ENCODE measurements at places on chromosomes 5 and 9.

DNA sequence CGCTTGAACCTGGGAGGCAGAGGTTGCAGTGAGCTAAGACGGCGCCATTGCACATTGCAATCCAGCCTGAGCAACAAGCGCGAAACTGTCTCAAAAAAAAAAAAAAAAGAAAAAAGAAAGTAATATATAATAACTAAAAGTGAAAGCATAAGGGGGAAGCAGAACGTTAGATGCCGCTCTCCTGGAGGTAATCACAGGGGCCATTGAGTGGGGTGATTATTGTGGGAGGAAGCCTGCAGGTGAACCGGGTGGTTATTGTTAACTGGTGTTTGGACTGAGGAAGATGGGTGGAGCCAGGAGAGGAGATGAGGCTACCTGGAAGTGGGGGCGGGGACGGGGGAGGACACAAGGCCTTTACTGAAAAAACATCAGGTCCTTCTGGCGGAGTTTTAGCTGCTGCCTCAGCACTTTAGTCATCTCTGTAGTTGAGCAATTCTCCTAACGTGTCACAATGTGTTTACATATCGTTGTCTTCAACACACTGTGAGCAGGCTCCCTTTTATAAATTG lies 5.3 kb upstream of the TJP2 start:
- no peak for DNase-seq

- DNase-seq = no peak
These were observed 25.6 kb downstream of the FLT4 start for GRCh38 chr5:180623844-180624243.

GRCh38 chr9:28887188-28887884 lies 1314.1 kb upstream of the C9orf72 start:
- no peak for DNase-seq

DNA sequence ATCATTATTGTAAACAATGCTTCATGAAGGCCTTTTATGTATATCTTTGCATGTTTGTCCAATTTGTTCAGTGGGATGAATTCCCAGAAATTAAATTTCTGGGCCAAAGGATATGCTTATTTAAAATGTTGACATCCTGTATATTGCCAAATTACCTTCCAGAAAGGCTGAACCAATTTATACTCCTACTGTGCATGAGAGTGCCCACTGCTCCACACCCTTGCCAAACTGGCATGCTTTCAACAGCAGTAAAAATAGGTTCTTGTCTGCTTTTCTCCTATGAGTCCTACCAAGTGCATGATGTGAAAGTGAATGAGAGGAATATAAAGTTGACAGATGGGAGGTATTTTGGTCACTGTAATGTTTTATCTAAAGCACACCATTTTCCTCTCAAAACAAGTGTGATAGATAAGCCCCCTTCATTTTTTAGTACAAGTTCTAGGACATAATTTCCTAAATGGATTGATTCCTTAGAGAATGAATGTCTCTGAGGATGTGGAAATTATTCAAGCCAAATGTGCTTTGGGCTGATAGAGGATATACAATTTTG lies 70.5 kb upstream of the ERBIN start:
- DNase-seq = no peak

DNA sequence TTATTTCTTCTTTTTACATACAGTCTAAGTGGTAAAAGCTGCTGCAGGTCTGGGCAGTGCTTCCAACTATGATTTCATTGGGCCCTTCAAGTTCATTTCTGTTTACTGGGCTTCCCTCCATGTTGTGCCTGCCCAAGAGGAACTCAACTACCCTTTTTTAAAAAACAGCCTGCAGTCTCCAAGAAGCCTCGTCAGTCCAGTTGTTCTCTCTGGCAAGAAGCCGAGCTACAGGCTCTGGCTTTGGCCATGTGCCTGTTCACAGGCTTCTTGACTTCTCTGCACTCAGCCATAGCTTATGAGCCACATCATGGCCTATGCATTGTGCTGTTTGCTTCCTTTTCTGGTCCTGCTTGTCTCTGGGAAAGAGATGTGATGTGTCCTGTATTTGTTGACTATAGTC lies 119.7 kb upstream of the PJA2 start:
- DNase-seq = peak; percentile 75

DNA sequence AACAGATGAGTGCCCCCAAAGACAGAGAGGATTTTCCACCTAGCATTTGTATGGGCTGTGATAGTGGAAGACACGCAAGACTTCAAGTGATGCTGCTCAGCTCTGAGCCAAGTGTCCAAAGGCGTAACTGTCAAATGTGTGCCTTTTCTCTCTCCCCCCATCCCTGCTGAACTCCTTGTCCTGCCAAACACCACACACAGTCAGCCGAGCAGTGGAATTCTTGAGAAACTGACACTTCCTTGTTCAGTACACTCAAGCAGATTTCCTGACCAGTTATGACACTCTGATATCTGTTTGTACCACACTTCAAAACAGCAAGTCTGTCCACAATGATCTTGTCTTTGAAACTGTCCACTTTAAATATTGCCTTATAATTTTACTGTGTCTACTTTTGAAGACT lies 166.4 kb downstream of the PIK3R1 start:
- no peak for DNase-seq

- DNase-seq = no peak
These were observed 9.0 kb downstream of the CDX1 start for GRCh38 chr5:150175536-150175935.

DNA sequence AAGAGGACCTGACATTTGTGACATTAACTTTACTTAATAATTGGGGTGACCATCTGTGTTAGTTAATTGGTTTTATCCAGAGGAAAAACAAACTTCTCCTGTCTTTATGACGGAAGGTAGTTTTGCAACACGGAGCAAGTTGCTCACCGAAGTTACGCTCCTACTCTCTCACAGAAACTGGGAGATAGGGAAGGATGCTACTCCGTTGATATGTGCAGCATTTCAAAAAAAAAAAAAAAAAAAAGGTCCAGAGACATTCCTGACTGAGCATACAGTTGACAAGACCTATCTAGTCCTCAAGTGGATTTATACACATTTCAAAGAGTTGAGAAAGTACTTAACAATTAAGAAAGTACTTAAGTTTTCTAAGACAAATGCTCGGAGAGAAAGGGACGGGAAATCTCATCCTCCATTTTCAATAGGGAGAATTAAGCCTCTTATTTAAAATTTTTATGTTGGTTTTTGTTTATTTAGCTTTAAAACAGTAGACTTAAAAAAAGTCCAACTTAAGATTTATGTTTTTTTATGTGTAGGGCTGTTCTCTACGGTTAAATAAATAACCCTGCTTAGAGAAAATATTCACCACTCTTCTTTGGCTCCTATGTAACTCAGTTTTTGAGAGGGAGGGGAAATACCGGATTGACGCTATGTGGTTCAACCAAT lies 455 bp upstream of the FER start:
- no peak for DNase-seq
